Epithelial cell of umbilical artery (primary cell): ENCODE measurements at places on chromosomes 2 and 18. TPM values are rescaled to one million over a fixed set of nuclear protein-coding genes. Genes with fewer than 3 reads are reported as not detected.

Gene PROKR1
- not detected in 2 replicates for total RNA-seq

Gene TMEM87B
- 27.6 and 48.3 TPM in 2 replicates for total RNA-seq

Gene DYNAP
- total RNA-seq, result not detected in 2 replicates

Gene IL1R1
- 0.65 and 2.4 TPM in 2 replicates for total RNA-seq

Gene GPATCH11
- total RNA-seq, result 6.5 and 7.1 TPM in 2 replicates

Gene MGAT4A
- 84.5 and 86.7 TPM in 2 replicates for total RNA-seq

Gene ANKRD30B
- total RNA-seq, result not detected in 2 replicates

Gene NOL4
- not detected in 2 replicates for total RNA-seq

Gene TEX44
- not detected in 2 replicates for total RNA-seq

Gene OSGEPL1
- total RNA-seq, result 7.8 and 11.9 TPM in 2 replicates

Gene HOXD8
- total RNA-seq, result 6.2 and 7.8 TPM in 2 replicates

Gene DUSP19
- 1.9 and 3.2 TPM in 2 replicates for total RNA-seq

Gene TET3
- 3.2 and 3.5 TPM in 2 replicates for total RNA-seq

Gene FBLN7
- total RNA-seq, result 1.8 and 1.9 TPM in 2 replicates

Gene SLC4A5
- total RNA-seq, result 0.30 and 0.32 TPM in 2 replicates

Gene RGPD3
- 0.30 and 0.32 TPM in 2 replicates for total RNA-seq

Gene POTEI
- total RNA-seq, result under 0.01 TPM in 2 replicates

Gene UGT1A3
- not detected in 2 replicates for total RNA-seq

Gene FOXI3
- not detected in 2 replicates for total RNA-seq

Gene ABCG5
- total RNA-seq, result not detected in 2 replicates

Gene TMEM247
- not detected in 2 replicates for total RNA-seq

Gene AKAIN1
- not detected in 2 replicates for total RNA-seq

Gene FBXO48
- under 0.01 and 0.61 TPM in 2 replicates for total RNA-seq
